ENCODE measurements at places on chromosomes 2 and 18.

- no peak for DNase-seq
These were observed 18.3 kb downstream of the RAMP1 start for GRCh38 chr2:237877576-237878307.

GRCh38 chr2:80303006-80303908 lies 1.3 kb downstream of the LRRTM1 start:
- no peak for DNase-seq

- no peak for DNase-seq
These were observed 111.9 kb downstream of the DCC start for GRCh38 chr18:52451851-52452250.

DNA sequence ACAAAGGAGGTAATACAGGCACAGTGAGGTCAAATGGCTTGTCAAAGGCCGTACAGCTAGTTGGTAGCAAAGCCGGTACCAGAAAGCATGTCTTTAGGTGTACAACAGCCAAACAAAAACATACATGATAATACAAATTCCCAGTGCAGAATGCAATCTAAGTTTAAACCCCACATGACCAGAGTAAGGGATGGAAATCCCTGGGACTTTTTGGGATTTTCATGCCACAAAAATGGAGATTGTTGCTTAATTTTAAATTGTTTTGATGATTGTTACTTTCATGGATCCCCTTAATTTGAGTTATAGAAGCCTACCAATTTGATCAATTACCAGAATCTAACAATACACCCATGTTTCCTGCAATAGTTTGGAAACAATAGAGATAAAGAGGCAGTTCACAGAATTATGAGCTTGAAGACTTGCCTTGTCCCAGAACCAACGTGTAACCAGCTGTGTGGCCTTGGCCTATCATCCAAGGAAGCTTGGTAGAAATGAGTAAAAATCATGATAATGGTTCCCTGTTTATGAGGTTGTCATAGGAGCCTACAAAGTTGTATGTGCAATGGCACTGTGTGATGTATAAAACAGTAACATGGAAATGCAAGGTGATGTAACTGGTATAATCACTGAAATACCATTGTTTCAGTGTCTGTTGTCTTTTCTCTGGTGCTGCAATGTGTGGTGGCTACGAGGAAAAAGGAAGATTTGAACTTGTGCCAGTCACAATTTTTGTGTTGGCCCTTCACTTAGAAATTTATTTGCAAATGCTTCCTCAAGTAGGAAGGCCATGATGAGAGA lies 85.3 kb downstream of the ZEB2 start:
- DNase-seq: no peak

DNA sequence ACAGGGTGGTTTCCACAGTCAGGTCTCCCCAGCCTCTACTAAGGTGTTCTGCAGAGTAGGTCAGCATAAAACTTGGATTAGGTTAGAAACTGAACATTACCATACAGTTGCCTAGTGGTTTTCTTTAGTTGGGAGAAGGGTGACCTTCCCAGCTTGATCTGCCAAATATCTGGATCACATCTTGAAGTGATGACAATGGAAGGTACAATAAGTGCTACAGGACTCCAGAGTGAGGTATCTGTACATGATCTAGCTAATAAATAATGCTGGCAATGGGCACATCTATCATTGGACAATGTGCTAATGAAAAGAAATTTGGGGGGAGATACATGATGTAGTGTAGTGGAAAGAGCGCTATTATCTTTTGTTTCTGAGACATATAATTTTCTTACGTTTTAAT lies 54.6 kb upstream of the ACVR1 start:
- no peak for DNase-seq

All from CD8-positive, alpha-beta memory T cell (primary cell).